Stimulated activated CD8-positive, alpha-beta memory T cell treated with anti-CD3 and anti-CD28 coated beads, Interleukin-12 subunit alpha, Interleukin-12 subunit beta, amount 100 ng/mL, for 4 hours (primary cell): ENCODE measurements at places on chromosomes 4 and X.

GRCh38 chr4:75683482-75684155 lies 10.4 kb upstream of the G3BP2 start:
- DNase-seq: no peak

- no peak for DNase-seq
These were observed 90.4 kb downstream of the ZC4H2 start for GRCh38 chrX:64885850-64886249.

DNA sequence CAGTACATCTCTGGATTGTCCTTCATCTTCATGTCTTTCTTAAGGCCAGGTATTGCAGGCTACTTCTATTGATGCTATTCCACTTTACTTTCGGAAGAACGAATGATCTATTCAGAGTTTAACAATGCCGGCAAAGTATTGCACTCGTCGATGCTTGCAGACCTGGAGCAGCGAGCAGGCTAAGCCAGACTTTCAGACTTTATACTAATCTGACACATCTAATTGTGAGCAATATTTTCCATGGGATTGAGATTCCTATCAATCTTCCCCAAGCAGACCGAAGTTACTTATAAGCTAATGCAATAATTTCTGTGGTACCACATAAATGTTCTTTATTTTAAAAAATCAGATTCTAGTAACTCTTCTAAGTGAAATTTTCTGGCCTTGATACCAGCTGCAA lies 1.6 kb downstream of the EMCN start:
- DNase-seq: no peak

DNA sequence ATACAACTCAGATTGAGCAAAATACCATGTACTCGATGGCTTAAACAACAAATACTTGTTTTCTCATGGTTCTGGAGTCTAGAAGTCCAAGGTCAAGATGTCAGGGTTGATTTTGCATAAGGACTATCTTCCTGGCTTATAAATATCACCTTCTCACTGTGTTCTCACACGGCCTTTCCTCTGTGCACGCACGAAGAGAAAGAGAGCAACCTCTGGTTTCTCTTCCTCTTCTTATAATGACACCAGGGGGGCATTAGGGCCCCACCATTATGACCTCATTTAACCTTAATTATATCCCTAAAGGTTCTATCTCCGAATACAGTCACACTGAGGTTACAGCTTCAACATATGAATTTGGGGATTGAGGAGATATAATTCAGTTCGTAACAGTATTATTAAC lies 504.0 kb downstream of the MAGEE1 start:
- DNase-seq: no peak

- DNase-seq: no peak
These were observed 13.2 kb downstream of the FOXP3 start for GRCh38 chrX:49251325-49251724.

- DNase-seq: no peak
These were observed 31.1 kb downstream of the METTL14 start for GRCh38 chr4:118716304-118716703.

DNA sequence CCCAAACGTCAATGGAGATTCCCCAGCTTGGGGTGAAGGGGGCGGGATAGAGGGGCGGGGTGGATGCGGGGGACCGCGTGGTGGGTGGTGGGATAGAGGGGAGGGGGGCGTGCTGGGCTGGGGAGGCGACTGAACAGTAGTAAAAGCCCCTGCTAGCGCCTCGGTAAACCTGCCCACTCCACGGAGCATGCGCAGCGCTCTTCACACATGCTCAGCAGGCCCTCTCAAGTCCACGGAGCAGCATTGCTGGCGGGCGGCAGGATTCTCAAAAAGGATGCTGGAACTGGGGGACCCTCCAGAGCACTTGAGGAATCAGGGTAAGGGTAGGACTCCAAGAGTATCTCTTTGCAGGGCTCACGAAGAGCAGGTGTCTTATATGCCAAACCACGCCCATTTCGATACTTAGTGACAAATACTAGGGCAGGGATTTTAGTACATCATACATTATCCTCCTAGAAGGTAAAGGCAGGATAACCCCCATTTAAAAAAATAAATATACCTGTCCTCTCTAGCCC lies 378 bp upstream of the RPS6KA6 start:
- DNase-seq: no peak

- DNase-seq: no peak
These were observed 10.1 kb downstream of the SH3D19 start for GRCh38 chr4:151315212-151315886.

- no peak for DNase-seq
These were observed 37.4 kb downstream of the OCRL start for GRCh38 chrX:129577473-129577872.

DNA sequence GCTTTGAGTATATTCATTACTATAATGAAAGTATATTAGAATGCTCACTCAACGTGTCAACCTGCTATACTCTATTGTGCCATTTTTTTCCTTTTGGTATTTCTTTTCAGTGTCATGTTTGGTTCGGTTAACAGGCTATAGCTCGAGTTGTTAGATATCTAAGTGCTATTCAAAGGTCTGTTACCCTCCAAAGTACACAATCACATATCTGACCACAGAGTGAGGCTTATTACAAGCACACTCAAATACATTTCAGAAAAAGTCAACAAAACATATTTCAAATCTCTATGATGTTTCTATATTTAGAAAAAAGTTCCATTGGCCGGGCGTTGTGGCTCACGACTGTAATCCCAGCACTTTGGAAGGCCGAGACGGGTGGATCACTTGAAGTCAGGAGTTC lies 32.8 kb downstream of the WNK3 start:
- DNase-seq: no peak

DNA sequence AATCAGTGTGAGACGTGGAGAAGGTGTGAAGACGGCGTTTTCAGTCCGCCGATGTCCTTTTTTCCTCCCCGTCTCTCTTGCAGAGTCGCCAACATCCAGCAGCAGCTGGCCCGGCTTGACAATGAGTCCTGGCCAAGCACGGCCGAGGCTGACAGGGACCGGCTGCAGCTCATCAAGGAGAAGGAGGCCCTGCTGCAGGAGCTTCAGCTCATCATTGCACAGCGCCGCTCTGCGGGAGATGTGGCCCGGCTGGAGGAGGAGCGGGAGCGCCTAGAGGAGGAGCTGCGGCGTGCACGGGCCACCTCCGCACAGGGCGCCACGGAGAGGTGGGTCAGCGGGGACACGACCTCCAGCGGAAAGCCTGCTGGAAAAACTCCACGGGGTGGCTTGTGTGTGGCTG lies 47.1 kb upstream of the CLCN4 start:
- DNase-seq: no peak

DNA sequence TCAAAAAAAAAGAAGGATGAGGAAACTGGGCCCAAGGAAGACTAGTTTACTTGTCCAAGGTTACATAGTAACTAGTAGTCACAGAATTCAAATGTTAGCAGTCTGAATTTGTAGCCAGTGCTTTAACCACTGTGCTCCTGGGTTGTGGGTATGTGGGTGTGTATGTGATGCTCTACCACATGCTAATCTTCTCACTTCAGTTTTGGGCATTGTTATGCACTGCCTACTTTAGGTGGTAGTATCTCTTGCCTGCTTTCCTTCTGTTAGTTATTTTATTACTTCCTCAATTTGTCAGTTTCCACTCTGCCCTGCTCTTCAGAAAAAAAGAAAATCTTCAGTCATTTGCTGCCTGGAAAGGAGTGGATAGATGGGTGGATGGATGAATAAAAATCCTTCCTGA lies 219.2 kb downstream of the RPA4 start:
- DNase-seq: no peak

GRCh38 chr4:80709082-80709869 lies 321.2 kb upstream of the BMP3 start:
- no peak for DNase-seq

DNA sequence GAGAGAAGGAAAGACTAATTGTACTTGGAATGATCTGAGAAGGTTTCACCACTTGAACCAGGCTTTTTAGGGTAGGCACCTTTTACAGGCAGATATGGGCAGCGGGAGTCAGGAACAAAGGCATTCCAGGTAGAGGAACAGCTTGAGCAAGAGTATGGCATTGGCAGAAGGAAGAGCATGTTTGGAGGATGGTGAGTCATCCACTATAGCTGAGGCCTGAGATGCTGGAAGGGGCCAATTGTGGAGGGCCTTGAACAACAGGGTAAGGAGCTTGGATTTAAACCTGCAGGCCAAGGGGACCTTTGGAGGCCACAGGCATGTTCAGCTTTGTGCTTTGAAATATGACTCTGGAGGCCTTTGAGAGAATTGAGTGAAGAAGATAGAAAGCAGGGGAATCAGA lies 32.2 kb downstream of the PFKFB1 start:
- DNase-seq: no peak

GRCh38 chr4:101232074-101232776 lies 115.1 kb downstream of the PPP3CA start:
- DNase-seq: no peak

- no peak for DNase-seq
These were observed 101.7 kb downstream of the CHIC2 start for GRCh38 chr4:53962516-53963225.

- DNase-seq: no peak
These were observed 57.7 kb downstream of the MRPL1 start for GRCh38 chr4:77920371-77920770.

- no peak for DNase-seq
These were observed 4.5 kb downstream of the CXXC4 start for GRCh38 chr4:104490096-104490769.

GRCh38 chr4:109559983-109560686 lies at the start of gene MCUB:
TSS of gene MCUB (plus strand) at chr4:109560246. CDS start at chr4:109560338, 92 bp downstream.
- peak; percentile 81 for DNase-seq

- no peak for DNase-seq
These were observed 336.8 kb upstream of the PPARGC1A start for GRCh38 chr4:24226667-24227066.

GRCh38 chr4:13876940-13877339 lies 249.4 kb upstream of the BOD1L1 start:
- no peak for DNase-seq

DNA sequence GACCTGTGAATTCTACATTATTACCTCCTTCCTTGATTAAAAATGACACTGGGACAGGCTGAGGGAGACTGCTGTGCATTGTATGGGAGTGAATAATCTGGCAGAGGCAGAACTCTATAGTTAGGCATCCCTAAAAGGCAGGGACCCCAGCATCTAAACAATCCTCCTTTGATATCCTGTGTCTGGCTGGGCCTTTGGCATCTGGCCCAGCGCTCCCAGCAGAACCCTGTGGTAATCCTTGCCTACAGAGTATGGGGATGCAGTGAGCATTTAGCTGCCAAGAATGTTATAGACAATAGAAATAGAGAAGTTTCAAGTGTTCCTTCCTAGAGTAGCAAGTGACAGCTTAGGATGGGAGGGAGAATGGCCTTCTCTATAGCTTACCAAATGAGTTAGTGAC lies 38.5 kb downstream of the ZCCHC12 start:
- no peak for DNase-seq

DNA sequence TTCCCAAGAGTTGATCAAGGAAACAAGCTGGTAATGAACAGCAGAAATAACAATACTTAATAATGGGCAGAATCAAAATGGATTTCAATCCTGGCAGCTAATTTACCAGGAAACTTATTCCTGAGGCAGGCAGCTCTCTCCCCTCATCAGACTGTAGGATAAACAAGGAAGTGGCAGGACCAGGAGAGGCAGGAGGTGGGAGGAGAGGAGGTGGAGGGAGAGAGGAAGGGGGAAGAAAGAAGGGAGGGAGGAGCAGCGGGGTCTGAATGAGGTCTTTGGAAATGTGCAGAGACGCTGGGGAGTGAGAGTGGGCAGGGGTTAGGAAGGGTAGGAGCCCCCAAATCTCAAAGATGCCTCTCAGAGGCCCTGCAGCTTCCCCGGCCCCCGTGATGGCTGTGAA lies 231.5 kb downstream of the BCOR start:
- no peak for DNase-seq

- no peak for DNase-seq
These were observed 1879.4 kb upstream of the TENM3 start for GRCh38 chr4:180363815-180364214.

DNA sequence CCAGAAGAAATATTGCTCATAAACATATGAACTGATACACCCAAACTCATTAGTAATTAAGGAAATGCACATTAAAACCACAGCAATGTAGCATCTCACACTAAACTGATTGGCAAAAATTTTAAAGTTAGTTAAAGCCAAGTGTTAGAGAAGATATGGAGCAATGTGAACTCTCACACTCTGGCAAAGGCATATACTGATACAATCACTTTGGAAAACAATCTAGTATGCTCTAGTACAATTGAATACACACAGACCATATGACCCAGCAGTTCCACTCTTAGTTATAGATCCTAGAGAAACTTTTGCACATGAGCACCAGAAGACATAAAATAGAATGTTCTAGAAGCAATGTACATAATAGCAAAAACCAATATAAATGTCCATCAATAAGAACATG lies 8.4 kb upstream of the AWAT1 start:
- no peak for DNase-seq

GRCh38 chr4:6516281-6516680 lies 43.9 kb upstream of the PPP2R2C start:
- no peak for DNase-seq

DNA sequence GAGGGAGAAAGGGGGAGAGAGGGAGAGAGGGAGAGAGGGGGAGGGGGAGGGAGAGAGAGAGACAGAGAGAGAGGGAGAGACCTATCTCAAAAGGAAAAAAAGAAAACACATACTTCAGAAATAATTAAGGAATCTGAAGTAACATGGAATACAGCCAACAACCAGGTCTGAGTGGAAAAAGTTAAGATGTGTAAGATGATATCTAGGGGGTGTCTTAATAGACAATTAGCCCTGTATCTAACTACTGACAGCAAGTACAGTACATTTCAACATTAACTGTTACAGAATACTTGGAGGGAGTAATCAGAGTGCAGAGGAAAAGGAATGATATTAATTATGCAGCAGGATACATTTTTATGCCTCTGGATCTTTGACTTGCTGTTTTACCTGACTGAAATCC lies 22.4 kb downstream of the NUP54 start:
- DNase-seq: no peak

DNA sequence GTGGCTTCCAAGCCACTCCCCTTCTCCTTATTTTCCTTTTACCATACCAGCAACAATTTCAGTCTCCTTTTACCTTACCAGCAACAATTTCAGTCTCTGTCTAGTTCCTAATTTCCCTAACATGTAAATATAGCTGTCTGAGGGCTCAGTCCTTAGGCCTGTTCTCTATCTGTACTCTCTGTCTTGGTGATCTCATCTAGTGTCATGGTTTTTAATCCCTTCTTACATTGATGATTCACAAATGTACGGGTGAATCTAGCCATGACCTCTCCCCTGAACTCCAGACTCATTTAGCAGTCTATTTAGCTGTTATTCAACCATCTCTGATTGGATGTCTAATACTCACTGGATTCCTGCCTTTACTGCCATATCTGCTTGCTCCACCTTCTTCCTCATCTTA lies 7.2 kb downstream of the IL15 start:
- DNase-seq: no peak
